ENCODE measurements at places on chromosomes 16 and 17.

GRCh38 chr16:66389256-66390176 lies 23.0 kb downstream of the CDH5 start:
- no peak for DNase-seq

- no peak for DNase-seq
These were observed 62.3 kb upstream of the HS3ST2 start for GRCh38 chr16:22751685-22752084.

DNA sequence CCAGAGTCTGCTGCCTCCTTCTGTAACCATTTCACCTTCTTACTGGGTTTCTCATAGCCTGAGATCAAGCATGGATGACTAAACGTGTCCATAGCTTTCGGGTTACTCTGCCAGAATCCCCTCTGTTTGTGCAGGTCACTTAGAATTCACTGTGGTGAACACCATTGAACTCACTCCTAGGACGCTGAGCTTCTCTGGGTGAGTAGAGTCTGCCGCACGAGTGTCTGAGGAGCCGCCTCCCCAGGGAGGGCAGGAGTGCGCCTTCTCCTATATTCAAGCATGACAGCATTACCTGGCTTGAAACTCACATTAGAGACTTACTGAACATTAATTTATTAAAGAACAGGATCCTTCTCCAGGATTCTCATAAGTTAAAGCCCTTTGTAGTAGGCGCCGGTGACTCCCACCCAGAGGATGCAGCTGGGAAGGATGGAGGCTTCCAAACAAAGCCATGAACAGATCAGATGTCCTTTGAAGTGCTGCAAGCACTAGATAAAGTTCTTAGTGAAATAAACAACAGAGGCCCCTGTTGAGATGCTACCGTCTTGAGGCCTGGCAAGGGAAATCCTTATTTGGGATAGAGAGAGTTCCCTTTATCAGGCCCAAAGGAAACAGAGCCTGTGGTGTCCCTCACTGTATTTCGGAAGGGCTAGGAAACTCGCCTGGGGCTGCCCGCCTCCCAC lies 144.6 kb upstream of the PLCG2 start:
- no peak for DNase-seq

- DNase-seq = no peak
These were observed 95.2 kb downstream of the ZDHHC7 start for GRCh38 chr16:84916178-84916577.

GRCh38 chr16:66306366-66307150 lies 59.9 kb upstream of the CDH5 start:
- no peak for DNase-seq

GRCh38 chr17:51397361-51398127 lies 137.2 kb downstream of the UTP18 start:
- DNase-seq = no peak

GRCh38 chr17:41054025-41054424 lies 1.0 kb downstream of the KRTAP2-2 start:
- DNase-seq = no peak

- no peak for DNase-seq
These were observed 21.6 kb upstream of the ENDOV start for GRCh38 chr17:80393241-80393890.

GRCh38 chr17:17159571-17159970 lies 46.6 kb downstream of the PLD6 start:
- no peak for DNase-seq

- DNase-seq = no peak
These were observed 10.9 kb upstream of the GINS2 start for GRCh38 chr16:85699628-85700027.

DNA sequence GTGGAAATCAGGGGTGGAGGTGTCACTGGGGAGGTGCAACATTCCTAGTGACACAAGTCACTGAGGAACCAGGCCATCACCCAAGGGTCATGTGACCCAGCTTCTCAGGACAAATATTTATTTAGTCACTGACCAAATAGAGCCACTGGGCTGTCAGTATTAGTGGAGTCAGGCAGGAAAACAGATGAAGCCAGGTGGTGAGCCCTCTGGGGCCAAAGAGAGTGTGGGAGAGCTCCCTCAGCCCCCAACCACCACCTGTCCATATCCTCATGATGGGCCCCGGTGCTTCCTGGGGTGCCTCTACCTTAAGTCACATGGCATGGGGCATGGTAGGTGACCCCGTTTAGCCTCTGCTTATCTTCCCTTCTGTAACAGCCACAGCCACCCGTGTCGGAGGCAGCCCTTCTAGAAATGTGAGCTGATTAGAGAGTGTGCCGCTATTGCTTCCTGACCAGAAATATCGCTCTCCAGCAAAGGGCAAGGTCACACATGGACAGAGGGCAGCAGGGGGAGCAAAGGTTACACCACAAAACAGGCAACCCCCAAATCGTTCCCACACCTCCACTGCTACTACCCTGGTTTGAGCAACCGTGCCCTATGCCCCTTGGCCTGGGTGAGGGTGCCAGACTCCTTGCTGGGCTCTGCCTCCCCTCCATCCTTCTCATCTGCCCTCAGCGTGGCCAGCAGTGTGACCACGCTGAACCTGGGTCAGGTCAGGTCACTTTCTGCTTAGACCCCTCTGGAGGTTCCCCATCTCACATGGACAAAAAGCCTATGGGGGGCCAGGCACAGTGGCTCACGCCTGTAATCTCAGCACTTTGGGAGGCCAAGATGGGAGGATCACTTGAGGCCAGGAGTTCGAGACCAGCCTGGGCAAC lies 8.6 kb upstream of the AKTIP start:
- DNase-seq = no peak

DNA sequence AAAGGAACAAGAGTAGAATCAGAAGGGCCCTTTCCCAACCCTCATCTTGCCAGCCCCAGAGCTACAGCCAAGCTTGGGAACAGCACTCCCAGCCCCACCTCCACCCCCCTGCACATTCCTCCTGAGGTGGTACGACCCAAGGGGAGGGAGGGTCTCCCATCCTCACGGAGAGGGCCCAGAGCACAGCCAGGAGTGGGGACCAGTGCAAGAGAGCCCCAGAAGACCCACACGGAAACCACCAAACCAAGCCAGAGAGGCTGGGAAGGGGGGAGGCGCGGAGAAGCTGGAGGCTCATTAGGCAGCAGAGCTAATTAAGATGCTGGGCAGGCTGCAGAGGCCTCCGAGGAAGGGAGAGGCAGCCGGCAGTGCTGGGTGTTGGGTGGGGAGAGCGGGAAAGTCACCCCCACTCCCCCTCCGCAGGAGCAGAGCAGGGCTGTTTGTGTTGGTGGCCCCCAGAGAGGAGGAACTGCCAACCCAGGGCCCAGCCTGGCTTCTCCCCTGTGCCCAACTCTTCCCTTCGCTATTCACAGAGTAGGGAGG lies 2.4 kb downstream of the CACNB1 start:
- no peak for DNase-seq

- DNase-seq = no peak
These were observed 23.4 kb downstream of the BAIAP2 start for GRCh38 chr17:81058263-81058871.

- no peak for DNase-seq
These were observed 349.9 kb downstream of the MAF start for GRCh38 chr16:79250502-79251098.

GRCh38 chr16:9275377-9275776 lies 183.9 kb downstream of the HAPSTR1 start:
- DNase-seq = no peak

GRCh38 chr16:88407807-88408206 lies 25.0 kb downstream of the ZNF469 start:
- no peak for DNase-seq

GRCh38 chr17:17204041-17204591 lies 2.0 kb downstream of the PLD6 start:
- no peak for DNase-seq

DNA sequence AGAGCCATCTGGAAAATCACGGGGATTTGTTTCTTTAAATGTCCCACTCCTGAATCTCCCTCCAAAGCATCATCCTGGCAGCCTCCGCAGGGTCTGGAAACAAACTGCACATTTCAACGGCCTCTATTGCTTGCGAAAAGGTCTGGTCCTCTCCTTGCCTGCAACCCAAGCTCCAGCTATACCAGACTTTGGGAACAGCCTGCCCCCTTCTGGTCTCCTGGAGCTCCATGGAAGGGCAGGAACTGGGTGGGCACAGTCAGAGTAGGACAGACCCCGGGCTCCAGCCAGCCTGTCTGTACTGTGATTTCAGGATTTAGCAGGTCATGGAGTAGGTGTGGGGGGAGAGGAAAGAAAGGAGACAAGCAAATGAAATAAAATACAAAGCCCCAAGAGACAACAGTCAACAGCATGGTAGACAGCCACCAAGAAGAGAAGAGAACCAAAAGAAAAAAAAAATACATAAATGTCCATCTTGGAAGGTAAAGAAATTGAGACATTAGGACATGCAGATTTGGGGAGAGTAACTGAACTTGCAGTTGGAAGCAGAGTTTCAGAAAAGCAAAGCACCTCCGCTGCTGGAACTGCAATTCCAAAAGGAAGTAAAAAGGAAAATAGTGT lies 2.7 kb downstream of the XYLT1 start:
- peak; percentile 92 for DNase-seq

- peak; percentile 24 for DNase-seq
These were observed 29.0 kb upstream of the RNPS1 start for GRCh38 chr16:2296661-2297505.

- no peak for DNase-seq
These were observed 151.5 kb upstream of the GOT2 start for GRCh38 chr16:58885528-58886170.

DNA sequence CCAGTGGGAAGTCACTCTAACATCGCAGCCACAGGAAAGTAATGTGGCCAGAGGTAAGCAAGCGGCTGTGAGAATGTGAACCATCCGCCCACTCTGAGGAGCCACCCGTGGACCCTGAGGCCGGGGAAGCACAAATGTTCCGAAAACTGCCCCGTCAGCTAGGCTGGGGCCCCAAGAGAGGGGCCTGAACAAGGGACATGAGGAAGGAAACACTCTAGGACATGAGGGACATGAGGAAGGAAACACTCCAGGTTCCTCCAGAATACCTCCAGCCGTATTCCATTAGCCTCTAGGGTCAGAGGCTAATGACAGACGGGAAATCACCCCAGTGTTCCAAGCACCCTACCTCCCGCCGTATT lies 317 bp downstream of the TEFM start:
- DNase-seq = no peak

- DNase-seq = no peak
These were observed 83.2 kb downstream of the IRX3 start for GRCh38 chr16:54203384-54203783.

DNA sequence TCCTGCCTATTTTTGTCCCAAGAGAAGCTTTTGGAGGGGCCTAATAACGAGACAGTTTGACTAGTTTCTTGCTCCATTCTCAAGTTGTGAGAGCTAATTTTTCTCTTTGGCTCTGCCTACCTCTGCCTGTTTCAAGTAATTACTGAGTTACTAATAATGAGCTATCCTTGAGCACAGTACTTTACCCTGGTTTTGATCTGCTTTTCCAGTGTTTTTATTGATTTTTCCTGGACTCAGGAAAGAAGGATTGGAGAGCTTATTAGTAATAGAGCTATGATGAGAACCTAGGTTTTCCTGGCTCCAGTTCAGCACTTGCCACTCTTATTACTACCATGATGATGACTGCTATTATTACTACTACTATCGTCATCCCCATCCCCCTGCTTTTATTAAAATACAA lies 106.7 kb downstream of the HS3ST3B1 start:
- DNase-seq = no peak

GRCh38 chr17:41334385-41335305 lies 16.0 kb downstream of the KRT33A start:
- no peak for DNase-seq

DNA sequence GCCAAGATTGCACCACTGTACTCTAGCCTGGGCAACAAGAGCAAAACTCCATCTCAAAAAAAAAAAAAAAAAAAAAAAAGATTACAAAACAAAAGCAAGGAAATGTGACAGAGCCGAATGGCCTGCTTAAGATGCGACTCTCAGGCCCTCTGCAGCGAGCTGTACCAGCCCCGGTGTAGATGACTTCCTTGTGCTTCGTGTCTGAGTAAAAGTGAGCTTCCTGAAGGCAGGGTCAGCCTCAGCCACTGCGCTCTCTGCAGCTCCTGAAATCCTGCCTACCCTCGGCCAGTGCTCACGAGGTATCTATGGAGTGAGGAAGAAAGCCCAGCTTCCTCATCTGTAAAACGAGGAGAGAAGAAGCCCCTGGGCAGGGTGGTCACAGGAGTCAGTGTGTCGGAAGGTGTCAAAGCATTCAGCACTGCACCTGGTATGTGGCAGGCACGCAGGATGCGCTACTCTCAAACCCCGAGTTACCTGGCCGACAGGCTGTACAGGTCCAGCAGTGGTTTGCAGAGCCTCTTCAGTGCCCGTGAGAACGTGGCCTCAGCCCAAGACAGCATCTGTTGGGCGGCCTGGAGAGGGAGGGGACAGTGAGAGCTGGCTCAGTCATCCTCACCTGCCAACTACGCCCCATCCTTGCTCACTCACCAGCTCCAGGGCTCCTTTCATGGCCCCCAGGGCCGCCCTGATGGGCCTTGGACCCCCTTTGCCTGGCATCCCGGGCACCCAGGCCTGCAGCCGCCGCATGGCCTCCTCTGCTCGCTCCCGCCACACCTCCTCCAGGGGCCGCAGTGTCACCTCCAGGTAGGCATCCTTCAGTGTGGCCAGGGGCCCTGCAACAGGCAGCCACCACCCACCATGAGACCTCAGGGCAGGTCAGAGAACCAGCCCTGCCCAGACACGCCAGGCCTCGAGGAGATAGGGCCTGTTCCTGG lies 44.6 kb downstream of the RMI2 start:
- no peak for DNase-seq

DNA sequence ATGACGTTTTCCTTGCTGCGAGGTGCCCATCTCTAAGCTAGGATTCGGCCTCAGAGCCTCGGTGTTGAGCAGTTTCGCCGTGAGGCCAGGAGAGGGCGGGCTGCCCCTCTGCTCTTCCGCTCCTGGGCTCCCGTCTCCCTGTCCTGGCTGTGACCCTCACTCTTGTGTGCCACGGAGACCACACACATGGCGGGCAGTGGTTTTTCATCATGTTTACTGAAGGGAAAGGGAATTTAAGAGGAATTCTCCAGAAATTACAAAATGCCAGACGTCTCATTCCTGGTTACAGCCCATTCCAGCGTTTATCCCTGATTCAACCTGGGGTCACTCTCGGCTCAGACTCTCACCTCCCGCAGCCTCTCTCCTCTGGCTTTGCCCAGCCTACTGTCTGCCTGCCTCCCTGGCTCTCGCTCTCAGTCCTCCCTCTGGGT lies 96.8 kb upstream of the ELAC2 start:
- DNase-seq = peak; percentile 88

- DNase-seq = no peak
These were observed 86.2 kb downstream of the CRISPLD2 start for GRCh38 chr16:84905965-84906460.

- no peak for DNase-seq
These were observed 6.2 kb upstream of the TMEM235 start for GRCh38 chr17:78225088-78225865.

All from eye (tissue), 1 donor.